Suprapubic skin (tissue), 4 donors: ENCODE measurements at places on chromosomes 7 and 10.

- H3K27me3 ChIP-seq, result no peaks in the 10 kb centered on the region
- no peak for DNase-seq
- no peaks in the 10 kb centered on the region for H3K4me1 ChIP-seq
- H3K36me3 ChIP-seq, result no peaks in the 10 kb centered on the region
- H3K4me3 ChIP-seq, result no peak overlapping the region
These were observed 188.1 kb upstream of the MYO3A start for GRCh38 chr10:25745976-25746375.

GRCh38 chr7:86947929-86948328, 111.5 kb downstream of the ELAPOR2 start:
- no peaks in the 10 kb centered on the region for H3K36me3 ChIP-seq
- no peak overlapping the region for H3K27ac ChIP-seq
- no peaks in the 10 kb centered on the region for H3K27me3 ChIP-seq
- no peak for DNase-seq
- no peaks in the 10 kb centered on the region for H3K4me1 ChIP-seq

DNA sequence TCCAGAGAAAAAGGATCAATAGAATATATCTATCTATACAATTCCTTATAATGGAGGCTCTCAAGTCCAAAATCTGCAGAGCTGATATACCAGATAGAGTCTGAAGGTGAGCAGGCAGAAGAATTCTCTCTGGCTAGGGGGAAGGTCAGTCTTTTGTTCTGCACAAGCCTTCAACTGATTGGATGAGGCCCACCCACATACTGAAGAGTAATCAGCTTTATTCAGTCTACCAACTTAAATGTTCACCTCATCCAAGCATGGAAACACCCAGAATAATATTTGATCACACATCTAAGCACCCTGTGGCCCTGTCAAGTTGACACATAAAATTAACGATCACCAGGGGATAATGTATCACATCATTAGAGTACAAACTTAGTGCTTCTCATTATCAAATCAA, 193.8 kb upstream of the YAE1 start:
- H3K4me3 ChIP-seq, result no peak overlapping the region
- H3K27me3 ChIP-seq, result peaks cover 2% of the 10 kb centered on the region
- no peak for DNase-seq
- H3K36me3 ChIP-seq, result no peaks in the 10 kb centered on the region

DNA sequence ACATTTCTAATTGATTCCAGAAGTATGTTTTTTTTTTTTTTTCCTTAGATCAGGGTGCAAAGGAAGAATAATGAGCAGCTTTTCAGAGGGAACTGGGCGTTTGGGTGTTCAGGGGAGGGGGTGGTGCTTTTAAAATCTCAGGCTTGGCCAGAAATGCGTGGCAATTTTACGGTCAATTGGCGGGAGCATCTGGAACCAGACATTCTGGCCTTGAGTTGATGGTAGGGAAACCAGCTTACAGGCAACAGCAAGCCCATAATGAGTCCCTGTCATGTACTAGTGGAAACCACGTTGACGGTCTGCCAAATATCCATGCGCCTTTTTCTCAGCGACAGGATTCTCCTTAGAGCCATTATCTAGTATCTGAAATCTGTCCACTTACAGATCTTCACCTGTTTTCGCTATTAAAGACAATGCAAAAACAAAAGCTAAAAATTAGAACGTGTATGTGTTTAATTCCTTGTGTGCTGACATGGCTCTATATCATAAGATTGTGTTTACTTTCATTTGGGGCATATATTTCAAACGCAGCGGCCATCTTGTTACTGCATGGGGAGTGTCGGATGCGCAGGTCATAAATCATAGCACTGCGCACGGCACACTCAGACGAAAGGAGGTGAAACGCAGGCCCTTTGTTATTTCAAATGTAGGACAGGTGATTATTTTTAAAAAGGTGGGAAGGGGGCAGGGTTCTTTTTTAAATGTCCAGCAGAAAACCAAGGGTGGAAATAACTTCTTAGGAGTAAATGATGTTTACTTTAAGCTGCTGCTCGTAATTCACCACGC, 209.2 kb downstream of the AGMO start:
- no peak for DNase-seq
- no peaks in the 10 kb centered on the region for H3K27me3 ChIP-seq
- H3K36me3 ChIP-seq, result no peaks in the 10 kb centered on the region
- no peaks in the 10 kb centered on the region for H3K4me1 ChIP-seq
- no peak overlapping the region for H3K27ac ChIP-seq

GRCh38 chr10:25578061-25578460, 356.0 kb upstream of the MYO3A start:
- H3K27me3 ChIP-seq, result no peaks in the 10 kb centered on the region
- H3K36me3 ChIP-seq, result no peaks in the 10 kb centered on the region
- no peaks in the 10 kb centered on the region for H3K4me1 ChIP-seq
- DNase-seq, result no peak
- H3K27ac ChIP-seq, result no peak overlapping the region

DNA sequence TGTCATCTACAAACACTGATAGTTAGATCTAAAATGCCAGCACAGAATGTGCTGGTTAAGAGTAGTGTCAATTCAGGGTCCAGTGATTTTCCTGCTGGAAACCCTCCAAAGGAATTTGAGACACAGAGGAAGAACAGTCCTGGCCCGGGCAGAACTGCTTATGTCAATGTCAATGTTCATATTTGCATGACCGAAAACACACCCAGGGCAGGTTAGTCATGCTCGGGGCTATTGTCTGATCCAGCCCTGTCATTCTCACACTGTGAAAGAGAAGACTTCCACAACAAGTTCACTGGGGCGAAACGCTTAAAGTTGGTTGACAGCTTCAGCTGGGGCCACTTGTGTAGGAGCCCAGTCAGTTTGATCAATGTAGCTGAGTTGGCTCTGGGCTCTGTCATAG, 139.3 kb downstream of the C1GALT1 start:
- H3K4me3 ChIP-seq, result no peak overlapping the region
- no peak overlapping the region for H3K27ac ChIP-seq
- H3K27me3 ChIP-seq, result no peaks in the 10 kb centered on the region
- peaks cover 4% of the 10 kb centered on the region for H3K4me1 ChIP-seq
- no peak for DNase-seq
- H3K36me3 ChIP-seq, result no peaks in the 10 kb centered on the region

GRCh38 chr10:96306516-96306915, 2.3 kb downstream of the DNTT start:
- no peak overlapping the region for H3K27ac ChIP-seq
- no peak overlapping the region for H3K4me3 ChIP-seq
- no peaks in the 10 kb centered on the region for H3K36me3 ChIP-seq

- no peaks in the 10 kb centered on the region for H3K27me3 ChIP-seq
- no peaks in the 10 kb centered on the region for H3K4me1 ChIP-seq
- H3K4me3 ChIP-seq, result no peak overlapping the region
- H3K36me3 ChIP-seq, result no peaks in the 10 kb centered on the region
- peak overlapping the region; percentile 36 for H3K27ac ChIP-seq
These were observed 48.0 kb downstream of the CALD1 start for GRCh38 chr7:134827436-134827835.

DNA sequence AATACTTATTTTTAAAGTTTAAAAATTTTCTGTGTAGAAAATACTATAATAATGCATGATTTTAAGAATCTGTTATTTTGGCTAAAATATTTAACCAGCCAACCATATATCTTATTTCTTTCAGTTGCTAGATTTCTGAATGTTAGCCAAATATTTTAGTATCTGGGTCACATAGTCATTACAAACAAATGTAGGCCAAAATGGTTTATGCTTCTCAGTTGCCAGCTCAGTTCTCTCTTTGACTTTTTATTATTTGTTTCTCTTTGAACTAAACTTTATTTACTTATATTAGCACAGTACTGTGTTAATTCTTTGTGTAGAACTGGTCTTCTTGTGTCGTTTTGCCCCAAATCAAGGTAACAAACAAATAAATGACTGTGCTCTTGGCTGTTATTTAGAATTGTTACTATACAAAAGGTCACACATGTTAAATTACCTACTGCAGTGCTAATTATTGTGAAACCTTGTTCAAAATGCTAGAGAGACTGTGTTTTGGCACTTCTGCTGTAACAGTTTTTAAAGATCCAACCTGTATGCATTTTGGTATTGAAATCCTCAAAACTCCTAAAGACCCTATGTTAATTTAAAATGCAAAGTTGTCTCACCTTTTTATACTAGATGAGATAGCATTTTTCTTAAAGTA, 39.8 kb downstream of the ZEB1 start:
- H3K36me3 ChIP-seq, result peaks cover 8% of the 10 kb centered on the region
- H3K27me3 ChIP-seq, result no peaks in the 10 kb centered on the region
- no peak for DNase-seq
- H3K4me1 ChIP-seq, result peaks cover 24% of the 10 kb centered on the region
- H3K27ac ChIP-seq, result peak overlapping the region; percentile 18
- no peak overlapping the region for H3K4me3 ChIP-seq

- peak; percentile 96 for DNase-seq
- no peaks in the 10 kb centered on the region for H3K36me3 ChIP-seq
- peaks cover 28% of the 10 kb centered on the region for H3K4me1 ChIP-seq
- peak overlapping the region; percentile 93 for H3K27ac ChIP-seq
- H3K27me3 ChIP-seq, result no peaks in the 10 kb centered on the region
These were observed 9.4 kb upstream of the PSAP start for GRCh38 chr10:71860243-71861029.

DNA sequence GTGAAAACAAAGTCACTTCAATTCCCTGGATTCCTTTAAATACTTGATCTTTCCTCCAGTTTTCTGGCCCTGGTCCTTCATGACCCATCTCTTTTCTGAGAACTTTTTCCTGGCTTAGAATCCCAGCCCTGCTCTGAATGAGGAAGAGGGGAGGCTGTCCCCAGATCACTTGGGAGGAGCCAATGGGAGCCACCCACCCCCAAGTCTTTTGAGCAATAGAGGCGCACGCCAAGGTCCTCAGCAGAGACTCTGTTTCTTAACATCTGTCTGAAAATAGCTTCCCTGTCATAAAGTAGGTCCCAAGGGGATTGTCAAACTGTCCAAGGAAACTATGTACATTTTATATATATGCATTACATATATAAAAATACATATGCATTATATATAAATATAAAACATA, 126.8 kb downstream of the ADRA2A start:
- no peak for DNase-seq
- H3K27me3 ChIP-seq, result peaks cover 1% of the 10 kb centered on the region
- H3K27ac ChIP-seq, result no peak overlapping the region
- H3K4me1 ChIP-seq, result no peaks in the 10 kb centered on the region

DNA sequence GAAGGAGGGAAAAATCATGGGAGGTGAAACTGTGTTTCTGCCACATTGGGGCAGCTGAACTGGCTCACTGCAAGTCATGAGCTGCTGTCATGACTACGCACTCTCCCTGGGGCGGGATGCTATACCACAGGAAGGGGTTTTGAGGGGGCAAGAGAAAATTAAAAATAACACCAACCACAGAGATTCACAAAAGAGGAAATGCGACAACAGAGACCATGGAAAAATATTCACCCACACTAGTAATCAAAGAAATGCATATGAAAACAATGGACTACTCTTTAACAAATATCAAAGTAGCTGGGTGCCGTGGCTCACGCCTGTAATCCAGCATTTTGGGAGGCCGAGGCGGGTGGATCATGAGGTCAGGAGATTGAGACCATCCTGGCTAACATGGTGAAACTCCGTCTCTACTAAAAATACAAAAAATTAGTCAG, 65.2 kb upstream of the TM9SF3 start:
- H3K4me3 ChIP-seq, result no peak overlapping the region
- H3K4me1 ChIP-seq, result no peaks in the 10 kb centered on the region
- no peaks in the 10 kb centered on the region for H3K36me3 ChIP-seq
- no peak overlapping the region for H3K27ac ChIP-seq
- DNase-seq, result no peak

- peaks cover 19% of the 10 kb centered on the region for H3K27me3 ChIP-seq
- no peak for DNase-seq
- peaks cover 4% of the 10 kb centered on the region for H3K4me1 ChIP-seq
- no peak overlapping the region for H3K4me3 ChIP-seq
- no peaks in the 10 kb centered on the region for H3K36me3 ChIP-seq
These were observed 25.1 kb downstream of the AQP1 start for GRCh38 chr7:30936650-30937245.

DNA sequence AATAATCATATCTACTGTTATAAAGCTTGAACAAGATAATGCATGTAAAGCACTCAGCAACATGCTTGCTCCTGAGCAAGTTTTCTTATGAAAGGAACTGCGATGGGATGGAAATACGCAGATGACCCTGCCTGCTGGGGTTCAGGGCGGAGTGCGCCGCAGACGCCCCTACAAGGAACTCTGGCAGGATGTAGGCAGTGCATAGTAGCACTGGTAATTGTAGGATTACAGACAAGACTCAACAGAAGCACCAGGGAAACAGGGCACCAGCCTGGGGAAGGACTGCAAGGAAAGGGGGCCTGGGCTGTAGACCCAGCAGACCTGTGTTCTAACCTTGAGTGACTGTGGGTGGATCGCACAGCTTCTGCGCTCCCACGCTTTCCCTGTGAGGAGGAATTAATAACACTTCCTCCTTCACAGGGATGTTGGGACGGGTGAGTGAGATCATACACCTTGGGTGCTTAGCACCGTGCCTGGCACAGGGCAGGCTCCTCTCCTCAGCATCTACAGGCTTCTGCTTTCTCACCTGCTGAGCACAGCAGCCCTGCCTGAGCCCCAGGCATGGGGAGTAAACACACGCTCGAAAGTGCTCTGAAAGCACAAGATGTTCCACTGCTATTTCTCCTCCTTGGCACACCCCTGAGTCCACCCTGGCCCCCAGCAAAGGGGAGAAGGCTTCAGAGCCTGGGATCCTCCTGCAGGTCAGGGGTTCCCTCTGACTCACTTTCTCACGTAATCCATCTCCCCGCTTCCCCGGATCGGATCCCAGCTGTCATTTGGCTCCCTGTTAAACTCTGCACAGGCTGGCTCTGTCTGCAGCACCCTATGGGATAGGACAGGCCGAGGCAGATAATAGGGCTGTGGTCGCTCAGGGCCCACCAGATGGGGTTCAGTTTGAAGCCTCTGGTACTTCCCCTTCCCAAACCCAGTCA, 19.2 kb downstream of the ITPRIP start:
- peak; percentile 75 for DNase-seq
- peak overlapping the region; percentile 93 for H3K27ac ChIP-seq
- peaks cover 19% of the 10 kb centered on the region for H3K36me3 ChIP-seq

GRCh38 chr7:107857541-107857912, 33.5 kb upstream of the DLD start:
- peaks cover 30% of the 10 kb centered on the region for H3K4me1 ChIP-seq
- no peak overlapping the region for H3K4me3 ChIP-seq
- DNase-seq, result no peak
- no peaks in the 10 kb centered on the region for H3K27me3 ChIP-seq
- no peaks in the 10 kb centered on the region for H3K36me3 ChIP-seq

- no peaks in the 10 kb centered on the region for H3K4me1 ChIP-seq
- H3K27me3 ChIP-seq, result no peaks in the 10 kb centered on the region
- H3K36me3 ChIP-seq, result no peaks in the 10 kb centered on the region
- no peak overlapping the region for H3K27ac ChIP-seq
These were observed 42.2 kb upstream of the EGR2 start for GRCh38 chr10:62858364-62858763.

- peaks cover 6% of the 10 kb centered on the region for H3K4me1 ChIP-seq
- H3K27ac ChIP-seq, result no peak overlapping the region
- H3K36me3 ChIP-seq, result no peaks in the 10 kb centered on the region
- no peak for DNase-seq
- peaks cover 11% of the 10 kb centered on the region for H3K27me3 ChIP-seq
These were observed 70.4 kb downstream of the ZFAND4 start for GRCh38 chr10:45602082-45602730.

- H3K4me3 ChIP-seq, result no peak overlapping the region
- no peak for DNase-seq
- no peaks in the 10 kb centered on the region for H3K27me3 ChIP-seq
- H3K36me3 ChIP-seq, result no peaks in the 10 kb centered on the region
- H3K4me1 ChIP-seq, result no peaks in the 10 kb centered on the region
These were observed 99.1 kb upstream of the JCAD start for GRCh38 chr10:30158325-30158960.

GRCh38 chr10:30827531-30828120, 198.1 kb upstream of the LYZL2 start:
- H3K27me3 ChIP-seq, result no peaks in the 10 kb centered on the region
- H3K36me3 ChIP-seq, result no peaks in the 10 kb centered on the region
- H3K4me3 ChIP-seq, result no peak overlapping the region
- no peak overlapping the region for H3K27ac ChIP-seq
- DNase-seq, result no peak
- H3K4me1 ChIP-seq, result peaks cover 18% of the 10 kb centered on the region
